T-cell (primary cell): ENCODE measurements at places on chromosomes 7 and 10.

- H3K27me3 ChIP-seq, result peaks cover 7% of the 10 kb centered on the region
- no peak overlapping the region for H3K4me3 ChIP-seq
- no peaks in the 10 kb centered on the region for H3K36me3 ChIP-seq
Measured at GRCh38 chr10:16392531-16393069, 44.2 kb upstream of the PTER start.

DNA sequence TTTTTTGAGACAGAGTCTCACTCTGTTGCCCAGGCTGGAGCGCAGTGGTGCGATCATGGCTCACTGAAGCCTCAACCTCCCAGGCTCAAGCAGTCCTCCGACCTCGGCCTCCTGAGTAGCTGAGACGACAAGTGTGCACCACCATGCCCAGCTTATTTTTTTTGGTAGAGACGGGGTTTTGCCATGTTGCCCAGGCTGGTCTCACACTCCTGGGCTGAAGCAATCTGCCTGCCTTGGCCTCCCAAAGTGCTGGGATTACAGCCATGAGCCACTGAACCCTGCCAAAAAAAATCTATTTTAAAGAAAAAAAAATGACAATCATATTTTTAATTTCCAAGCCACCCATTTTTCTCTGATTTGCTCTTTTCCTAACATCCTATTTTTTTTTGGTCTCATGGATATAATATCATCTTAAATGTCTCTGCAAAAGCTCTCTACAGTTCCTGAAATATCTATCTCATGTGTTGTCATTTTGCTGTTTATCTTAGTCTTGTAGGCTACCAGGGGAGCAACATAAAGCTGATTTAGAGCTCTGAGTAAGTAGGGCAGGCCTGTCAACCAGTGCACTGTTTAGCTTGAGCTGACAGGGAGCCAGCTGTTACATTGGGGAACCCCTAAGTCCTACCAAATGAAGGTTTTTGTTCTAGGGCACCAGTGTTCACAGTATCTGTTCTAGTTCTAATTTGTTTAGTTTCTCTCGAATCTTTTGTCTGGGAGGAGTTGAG lies 29.9 kb upstream of the HBP1 start:
- no peaks in the 10 kb centered on the region for H3K27me3 ChIP-seq
- no peak overlapping the region for H3K4me3 ChIP-seq
- DNase-seq, result no peak
- H3K36me3 ChIP-seq, result no peaks in the 10 kb centered on the region

DNA sequence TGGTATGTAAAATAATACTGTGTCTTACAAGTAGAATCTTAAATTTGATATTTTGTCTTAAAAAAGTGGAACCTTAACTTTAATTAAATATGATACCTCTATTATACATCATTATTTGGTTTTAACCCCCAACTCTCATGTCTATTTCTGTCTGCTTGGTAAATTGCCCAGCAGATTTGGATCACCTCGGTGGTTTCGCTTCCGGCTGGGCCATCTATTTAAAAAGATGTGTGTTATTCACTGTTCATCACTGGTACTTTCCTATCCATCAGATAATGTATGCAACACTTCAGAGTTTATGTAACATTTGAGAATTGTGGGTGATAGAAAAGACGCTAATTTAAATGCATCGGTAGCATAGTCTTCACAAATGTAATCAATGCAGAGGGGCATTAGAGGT lies 119.7 kb downstream of the SND1 start:
- no peaks in the 10 kb centered on the region for H3K36me3 ChIP-seq
- no peak overlapping the region for H3K27ac ChIP-seq
- peaks cover 5% of the 10 kb centered on the region for H3K4me1 ChIP-seq
- no peak overlapping the region for H3K4me3 ChIP-seq
- DNase-seq, result no peak

DNA sequence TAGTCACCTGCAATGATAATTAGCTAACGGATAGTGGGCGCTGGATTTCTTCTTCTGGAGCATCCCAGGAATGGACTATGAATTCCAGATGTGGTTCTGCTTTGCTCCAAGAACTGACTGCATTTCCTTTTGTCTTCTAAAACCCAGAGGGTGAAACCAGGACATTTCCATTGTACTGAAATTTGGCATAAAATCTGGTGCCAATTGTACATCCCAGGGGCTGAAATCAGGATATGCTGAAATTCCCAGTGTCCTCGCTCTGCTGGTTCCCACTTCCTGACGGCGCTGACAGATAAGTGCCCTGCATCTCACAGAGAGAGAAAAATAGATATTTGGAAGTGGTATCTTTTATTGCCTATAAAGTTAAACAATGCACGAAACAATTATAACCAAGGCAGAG lies 31.9 kb downstream of the RBM20 start:
- no peak overlapping the region for H3K4me3 ChIP-seq
- no peaks in the 10 kb centered on the region for H3K36me3 ChIP-seq
- no peaks in the 10 kb centered on the region for H3K27me3 ChIP-seq
- no peak for DNase-seq
- H3K27ac ChIP-seq, result no peak overlapping the region

DNA sequence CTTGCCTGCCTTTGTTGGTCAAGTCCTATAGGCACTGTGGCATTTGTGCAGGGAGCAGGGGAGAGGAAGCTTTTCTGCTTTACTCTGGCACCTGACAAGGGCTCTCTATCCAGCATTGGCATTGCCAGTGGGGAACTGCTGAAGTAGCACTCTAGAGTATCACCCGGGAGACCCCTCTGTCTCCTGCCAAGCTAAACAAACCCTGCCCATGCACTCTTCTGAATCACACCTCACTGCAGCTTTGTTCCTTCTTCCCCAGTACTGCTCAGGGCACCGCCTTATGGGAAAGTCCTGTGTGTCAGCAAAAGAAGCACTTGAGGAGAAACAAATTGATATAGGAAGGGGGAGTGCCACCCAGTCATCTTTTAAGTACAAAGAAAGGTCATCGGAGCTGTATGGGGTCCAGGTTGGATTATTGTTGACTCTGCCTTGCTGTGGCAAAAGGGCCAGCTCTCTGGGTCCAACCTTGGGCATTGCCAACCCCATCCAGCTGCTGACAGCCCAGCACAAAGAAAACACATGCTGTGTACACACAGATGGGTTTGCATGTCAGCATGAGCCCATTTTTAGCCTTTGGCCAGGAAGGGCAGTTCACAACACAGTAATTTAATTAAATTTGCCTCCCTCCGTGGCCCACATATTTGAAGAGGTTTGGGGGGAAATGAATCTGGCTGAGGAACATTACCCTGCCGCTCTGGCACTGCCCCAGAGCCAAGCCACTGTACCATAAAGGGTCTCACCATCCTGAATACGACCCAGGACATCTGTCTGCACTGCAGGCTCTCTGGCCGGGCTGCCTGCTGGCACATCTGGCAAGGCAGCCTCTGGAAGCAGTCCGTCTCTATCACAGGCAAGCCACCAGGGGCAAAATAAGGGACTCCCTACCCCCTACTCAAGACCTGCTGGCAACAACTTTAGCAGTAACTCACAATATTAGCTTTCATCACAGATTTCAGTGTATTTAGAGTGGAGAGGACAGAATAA lies 13.1 kb downstream of the LRRC4 start:
- no peak for DNase-seq
- peaks cover 7% of the 10 kb centered on the region for H3K36me3 ChIP-seq
- H3K4me1 ChIP-seq, result no peaks in the 10 kb centered on the region
- no peak overlapping the region for H3K4me3 ChIP-seq
- no peaks in the 10 kb centered on the region for H3K27me3 ChIP-seq

- no peaks in the 10 kb centered on the region for H3K36me3 ChIP-seq
- H3K4me1 ChIP-seq, result peaks cover 4% of the 10 kb centered on the region
- no peak overlapping the region for H3K4me3 ChIP-seq
- no peak overlapping the region for H3K27ac ChIP-seq
- no peak for DNase-seq
Measured at GRCh38 chr10:11450427-11450826, 161.0 kb downstream of the USP6NL start.

DNA sequence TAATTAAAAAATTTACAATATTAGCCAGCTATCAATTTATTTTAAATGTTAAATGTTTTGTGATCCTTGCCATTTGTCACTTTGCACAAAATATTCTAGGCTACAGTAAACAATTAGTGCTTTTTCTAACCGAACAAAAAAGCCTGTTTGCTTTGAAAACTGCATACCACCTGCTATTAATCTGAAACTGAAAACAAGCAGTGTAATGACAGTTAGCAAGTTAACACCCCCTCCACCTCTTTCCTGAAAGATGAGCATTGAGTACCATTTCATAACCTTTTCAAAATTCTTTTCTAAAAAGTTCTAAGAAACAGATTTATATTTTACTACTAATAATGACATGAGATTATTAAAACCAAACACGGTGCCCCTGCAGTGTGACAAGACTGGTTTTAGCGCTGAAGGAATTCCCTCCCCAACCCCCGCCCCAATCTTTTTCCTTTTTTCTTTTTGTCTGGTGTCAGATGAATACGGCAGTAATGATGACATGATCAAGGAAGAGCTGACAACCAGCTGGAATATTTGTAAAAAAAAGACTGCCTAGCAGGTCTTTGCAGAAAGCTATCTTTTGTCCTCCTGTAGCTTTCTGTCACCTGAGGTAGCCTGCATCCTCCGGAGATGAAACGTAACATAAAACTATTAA lies 175.6 kb downstream of the CHCHD3 start:
- no peaks in the 10 kb centered on the region for H3K27me3 ChIP-seq
- H3K4me1 ChIP-seq, result no peaks in the 10 kb centered on the region
- H3K4me3 ChIP-seq, result no peak overlapping the region
- DNase-seq, result no peak

- DNase-seq, result no peak
- no peaks in the 10 kb centered on the region for H3K27me3 ChIP-seq
- H3K27ac ChIP-seq, result no peak overlapping the region
- H3K4me3 ChIP-seq, result no peak overlapping the region
Measured at GRCh38 chr10:71029411-71029892, 141.1 kb upstream of the PCBD1 start.

DNA sequence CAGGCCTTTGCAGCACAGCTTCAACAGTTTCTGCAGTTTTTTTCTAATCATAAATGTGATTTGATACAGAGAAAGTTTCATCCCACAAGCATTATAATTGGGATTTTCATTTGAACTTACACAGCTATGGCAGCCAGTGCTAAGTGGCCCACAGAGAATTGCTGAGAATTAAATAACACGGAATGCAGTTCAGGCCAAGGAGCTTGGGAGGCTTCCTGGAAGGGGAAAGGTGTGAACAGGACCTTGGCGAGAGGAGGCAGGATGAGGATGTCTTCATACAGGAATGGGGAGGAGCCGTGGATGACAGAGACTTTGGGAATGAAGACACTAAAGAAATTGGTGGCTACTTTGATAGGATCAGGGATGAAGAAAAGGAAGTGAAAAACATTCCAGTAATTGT lies 95.3 kb downstream of the ZNF22 start:
- no peak overlapping the region for H3K4me3 ChIP-seq
- no peaks in the 10 kb centered on the region for H3K27me3 ChIP-seq
- no peaks in the 10 kb centered on the region for H3K36me3 ChIP-seq
- no peaks in the 10 kb centered on the region for H3K4me1 ChIP-seq
- no peak for DNase-seq

GRCh38 chr7:133054162-133054840 lies 27.6 kb downstream of the CHCHD3 start:
- no peak overlapping the region for H3K4me3 ChIP-seq
- H3K27ac ChIP-seq, result no peak overlapping the region
- no peaks in the 10 kb centered on the region for H3K27me3 ChIP-seq

GRCh38 chr7:134789967-134790685 lies 10.7 kb downstream of the CALD1 start:
- H3K36me3 ChIP-seq, result no peaks in the 10 kb centered on the region
- H3K4me1 ChIP-seq, result no peaks in the 10 kb centered on the region
- H3K27ac ChIP-seq, result no peak overlapping the region
- DNase-seq, result no peak
- H3K4me3 ChIP-seq, result no peak overlapping the region
- no peaks in the 10 kb centered on the region for H3K27me3 ChIP-seq

- no peak for DNase-seq
- no peaks in the 10 kb centered on the region for H3K4me1 ChIP-seq
- no peaks in the 10 kb centered on the region for H3K36me3 ChIP-seq
- no peak overlapping the region for H3K4me3 ChIP-seq
- no peak overlapping the region for H3K27ac ChIP-seq
Measured at GRCh38 chr10:64515970-64516699, 994.9 kb downstream of the REEP3 start.

- H3K27me3 ChIP-seq, result no peaks in the 10 kb centered on the region
- H3K36me3 ChIP-seq, result peaks cover 14% of the 10 kb centered on the region
- H3K4me3 ChIP-seq, result no peak overlapping the region
- H3K4me1 ChIP-seq, result no peaks in the 10 kb centered on the region
- no peak overlapping the region for H3K27ac ChIP-seq
Measured at GRCh38 chr7:127673902-127674301, 21.9 kb downstream of the SND1 start.

DNA sequence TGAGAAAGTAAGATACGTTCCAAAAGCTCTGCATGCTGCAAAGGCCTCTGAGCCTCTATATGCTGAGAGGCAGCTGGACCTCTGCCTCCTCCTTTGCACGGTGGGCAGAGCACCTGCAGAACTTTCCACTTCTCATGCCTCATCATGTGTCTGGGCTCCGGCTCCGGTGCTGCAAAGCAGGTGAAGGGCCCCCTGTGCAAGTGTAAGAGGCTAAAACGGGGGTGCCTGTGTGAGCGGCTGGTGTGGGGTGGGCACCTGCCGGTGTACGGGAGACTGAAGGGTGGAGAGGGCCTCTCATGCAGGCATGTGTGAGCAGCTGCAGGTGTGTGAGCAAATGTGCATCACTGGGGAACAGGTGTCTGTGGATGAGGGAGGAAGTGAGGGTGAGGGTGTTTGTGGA lies 121.0 kb downstream of the KCNMA1 start:
- no peaks in the 10 kb centered on the region for H3K36me3 ChIP-seq
- H3K27me3 ChIP-seq, result peaks cover 25% of the 10 kb centered on the region
- no peak overlapping the region for H3K4me3 ChIP-seq

GRCh38 chr7:33250421-33250871 lies 121.1 kb downstream of the BBS9 start:
- no peaks in the 10 kb centered on the region for H3K36me3 ChIP-seq
- H3K27ac ChIP-seq, result no peak overlapping the region
- DNase-seq, result no peak
- no peaks in the 10 kb centered on the region for H3K4me1 ChIP-seq
- H3K4me3 ChIP-seq, result no peak overlapping the region
- H3K27me3 ChIP-seq, result no peaks in the 10 kb centered on the region

DNA sequence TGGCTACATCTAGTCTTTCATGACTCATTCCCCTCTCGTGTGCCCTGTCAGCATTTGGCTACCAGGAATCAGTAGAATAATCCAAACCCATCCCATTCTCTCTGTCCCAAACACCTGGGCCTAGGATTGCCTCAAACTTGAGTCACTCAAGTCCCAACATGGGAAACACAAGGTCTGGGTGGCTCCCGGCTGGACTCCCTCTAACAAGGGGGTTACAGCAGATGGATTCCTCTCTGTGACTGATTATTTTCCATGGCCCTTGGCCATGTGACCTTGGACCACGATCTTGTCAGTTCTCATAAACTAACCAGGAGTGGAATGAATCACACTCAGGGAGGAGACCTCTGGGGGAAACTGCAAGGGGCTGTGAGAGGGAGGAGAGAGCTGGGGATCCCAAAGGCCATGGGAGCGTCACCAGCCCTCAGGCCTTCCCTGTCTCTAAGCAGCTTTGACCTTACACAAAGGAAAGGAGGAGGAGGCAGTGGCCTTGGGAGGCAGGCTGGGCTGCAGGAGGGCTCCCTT lies 533.1 kb downstream of the KCNMA1 start:
- no peak overlapping the region for H3K27ac ChIP-seq
- no peaks in the 10 kb centered on the region for H3K4me1 ChIP-seq
- no peak overlapping the region for H3K4me3 ChIP-seq
- no peaks in the 10 kb centered on the region for H3K27me3 ChIP-seq
- DNase-seq, result no peak
- H3K36me3 ChIP-seq, result no peaks in the 10 kb centered on the region

- DNase-seq, result no peak
- H3K27me3 ChIP-seq, result no peaks in the 10 kb centered on the region
- H3K4me3 ChIP-seq, result no peak overlapping the region
- no peak overlapping the region for H3K27ac ChIP-seq
Measured at GRCh38 chr7:15424468-15424867, 137.3 kb downstream of the AGMO start.

GRCh38 chr7:2301511-2301863 lies 12.8 kb downstream of the SNX8 start:
- H3K4me1 ChIP-seq, result no peaks in the 10 kb centered on the region
- no peak overlapping the region for H3K4me3 ChIP-seq
- no peak for DNase-seq
